ENCODE measurements at places on chromosomes 6 and 20.

- no peak for DNase-seq
Observed at GRCh38 chr6:73418081-73418741, 23.6 kb downstream of the DDX43 start.

GRCh38 chr6:137000825-137001224 lies 43.9 kb downstream of the IL20RA start:
- DNase-seq: no peak

DNA sequence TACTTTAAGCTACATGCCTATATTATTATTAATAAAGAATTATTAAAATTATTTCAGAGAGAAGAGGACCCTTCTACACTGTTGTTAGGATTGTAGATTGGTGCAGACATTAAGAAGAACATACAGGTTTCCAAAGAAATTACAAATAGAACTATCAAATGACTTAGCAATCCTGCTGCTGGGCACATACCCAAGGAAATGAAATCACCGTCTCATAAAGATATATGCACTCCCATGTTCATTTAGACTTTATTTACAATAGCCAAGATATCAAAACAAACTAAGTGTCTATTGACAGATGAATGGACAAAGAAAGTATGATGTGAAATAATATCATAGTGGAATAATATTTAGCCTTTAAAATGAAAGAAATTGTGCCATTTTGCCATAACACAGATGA lies 687.7 kb upstream of the POU3F2 start:
- no peak for DNase-seq

GRCh38 chr20:54648421-54649142 lies 173.2 kb downstream of the DOK5 start:
- DNase-seq: no peak

Measured in iPS DF 6.9 (cell line).